ENCODE measurements at places on chromosomes 13 and 19.

DNA sequence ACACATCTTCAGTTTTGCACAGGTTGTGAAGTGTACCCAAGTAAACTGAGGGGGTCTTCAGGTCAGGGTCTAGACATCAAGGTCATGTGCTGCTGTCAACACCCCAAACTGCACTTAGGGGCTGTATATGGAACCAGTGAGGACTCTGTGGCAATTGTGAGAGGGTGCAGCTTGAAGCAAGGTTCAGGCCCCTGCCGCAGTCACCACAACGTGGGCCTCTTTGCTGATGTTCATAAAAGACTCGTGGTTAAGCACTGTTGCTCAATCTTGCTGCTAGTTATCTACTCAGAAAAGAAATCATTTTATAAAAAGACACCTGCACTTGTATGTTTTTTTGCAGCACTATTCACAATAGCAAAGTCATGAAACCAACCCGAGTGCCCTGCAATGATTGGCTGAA is 907.4 kb downstream of the UQCRFS1 start:
- no peak for DNase-seq

DNA sequence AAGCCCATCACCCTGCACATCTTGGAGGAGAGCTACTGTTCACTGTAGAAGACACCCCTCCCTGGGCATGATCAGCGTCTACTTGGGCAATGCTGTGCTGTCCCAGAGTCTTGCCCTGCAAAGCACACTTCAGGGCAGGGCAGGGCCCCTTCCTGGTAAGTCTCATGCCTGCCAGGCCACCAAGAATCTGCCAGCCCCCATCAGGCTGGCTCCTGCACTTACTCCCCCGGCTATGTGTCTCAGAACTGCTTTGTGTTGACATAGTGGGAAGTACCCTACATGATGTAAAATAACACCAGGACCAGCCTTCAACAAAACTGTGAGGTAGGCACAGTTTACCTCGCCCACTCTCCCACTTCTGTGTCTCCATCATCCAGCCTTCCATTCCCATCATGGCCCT is 27.8 kb upstream of the ATP12A start:
- DNase-seq: no peak

- DNase-seq: no peak
Measured at GRCh38 chr13:33379608-33380007, 94.1 kb upstream of the STARD13 start.

DNA sequence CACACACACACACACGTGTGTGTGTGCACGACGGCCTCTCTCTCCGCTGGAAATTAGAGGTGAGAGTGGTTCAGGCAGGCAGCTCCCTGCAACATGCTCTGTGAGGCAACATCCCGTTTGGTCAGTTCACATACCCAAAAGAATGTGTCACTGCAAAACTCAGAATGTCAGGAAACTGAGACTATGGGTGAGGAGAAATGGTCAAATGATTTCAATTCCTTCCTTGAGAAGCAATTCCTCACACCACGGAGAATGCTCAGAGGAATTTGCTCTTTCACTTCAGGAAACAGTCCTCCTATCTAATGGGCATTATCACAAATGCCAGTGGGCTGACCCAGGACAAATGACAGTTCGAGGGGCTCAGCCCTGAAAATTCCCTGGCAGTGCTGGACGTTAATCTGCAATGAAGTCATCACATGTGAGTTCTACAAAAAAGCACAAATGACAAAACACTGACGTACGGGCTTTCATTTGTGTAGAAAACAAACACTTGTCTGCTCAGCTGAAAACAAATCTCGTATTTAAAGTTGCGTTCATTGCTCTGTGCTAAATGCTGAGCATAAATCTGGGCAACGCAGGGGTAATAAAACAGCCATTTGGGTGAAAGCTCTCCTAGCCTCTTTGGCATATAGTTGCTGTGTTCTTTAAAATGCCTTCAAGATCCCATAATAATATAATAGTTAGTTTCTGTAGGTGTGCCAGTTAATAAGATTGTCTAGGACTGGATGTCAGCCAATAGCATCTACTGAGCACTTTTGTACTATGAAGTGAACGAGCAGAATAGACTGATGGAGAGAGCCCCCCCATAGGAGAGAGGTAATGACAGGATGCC is 18.6 kb upstream of the LATS2 start:
- DNase-seq: no peak

GRCh38 chr19:15577184-15577771 is 37.7 kb upstream of the CYP4F8 start:
- DNase-seq: no peak

DNA sequence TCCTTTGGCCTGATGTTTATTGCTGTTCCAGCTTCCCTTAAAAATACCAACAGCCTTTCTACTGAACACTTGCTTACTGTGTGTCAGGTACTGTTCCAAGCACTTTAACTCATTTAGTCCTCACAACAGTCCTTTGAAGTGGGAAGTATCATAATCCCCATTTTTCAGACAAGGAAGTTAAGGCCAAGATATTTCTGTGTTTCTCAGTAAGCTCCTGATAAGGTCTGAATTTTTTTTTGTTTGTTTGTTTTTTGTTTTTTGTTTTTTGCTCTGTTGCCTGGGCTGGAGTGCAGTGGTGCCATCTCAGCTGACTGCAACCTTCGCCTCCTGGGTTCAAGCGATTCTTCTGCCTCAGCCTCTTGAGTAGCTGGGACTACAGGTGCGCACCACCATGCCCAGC is 7.5 kb downstream of the SNRPA start:
- DNase-seq: no peak

GRCh38 chr13:33541456-33541855 is 255.9 kb upstream of the STARD13 start:
- no peak for DNase-seq

- peak; percentile 56 for DNase-seq
Measured at GRCh38 chr19:50794074-50794875, 4.1 kb downstream of the ACP4 start.

DNA sequence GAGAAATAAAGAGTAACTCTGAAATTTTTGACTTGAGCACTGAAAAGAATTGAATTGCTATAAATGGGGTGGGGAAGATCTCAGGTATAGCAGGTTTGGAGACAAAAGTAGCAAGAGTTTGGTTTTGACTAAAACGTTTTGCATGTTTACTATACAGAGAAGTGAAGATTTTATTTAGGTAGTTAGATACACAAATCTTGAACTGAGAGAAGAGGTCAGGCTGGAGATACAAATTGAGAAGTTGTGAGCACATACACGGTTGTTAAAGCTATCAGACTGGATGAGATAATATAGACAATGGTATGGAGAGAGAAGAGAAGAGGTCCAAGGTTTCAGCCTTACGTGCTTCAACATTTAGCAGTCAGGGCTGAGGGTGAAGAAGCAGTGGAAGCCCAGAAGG is 420.9 kb downstream of the FOXO1 start:
- no peak for DNase-seq

- no peak for DNase-seq
Measured at GRCh38 chr13:50078895-50079654, 63.8 kb downstream of the KCNRG start.

DNA sequence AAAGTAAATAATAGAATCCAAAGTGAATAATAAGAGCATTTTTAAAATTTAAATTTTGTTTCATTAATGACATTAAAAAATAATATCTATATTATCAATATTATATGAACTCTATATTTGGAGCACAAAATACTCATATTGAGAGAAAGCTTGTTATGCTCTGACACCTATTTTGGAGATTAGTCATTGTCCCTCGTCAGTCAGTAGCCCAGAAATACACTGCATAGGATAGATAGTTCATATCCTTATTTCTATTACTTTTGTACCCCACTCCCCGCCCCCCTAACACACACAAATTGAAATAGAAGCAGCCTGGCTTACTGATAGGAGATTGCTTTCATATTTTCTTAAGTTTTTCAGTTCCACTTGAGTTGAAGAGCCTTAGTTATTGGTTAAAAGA is 652.8 kb downstream of the PCDH9 start:
- DNase-seq: no peak

DNA sequence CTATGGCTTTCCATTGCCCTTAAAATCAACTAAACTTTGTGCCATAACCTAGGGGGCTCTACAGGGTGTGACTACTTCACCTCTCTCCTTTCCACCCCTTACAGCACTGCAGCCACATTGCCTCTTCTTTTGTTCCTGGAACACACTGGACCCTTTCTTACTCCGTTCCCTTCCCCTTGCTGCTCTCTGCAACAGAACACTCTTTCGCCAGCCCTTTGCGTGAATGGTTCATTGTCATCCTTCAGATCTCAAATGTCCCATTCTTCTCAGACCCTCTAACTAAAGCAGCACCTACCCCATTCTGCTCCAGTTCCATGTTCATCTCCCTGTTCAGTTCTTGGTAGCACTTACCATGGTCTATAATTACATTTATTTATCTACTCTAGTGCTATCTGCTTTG is 208.3 kb downstream of the OXGR1 start:
- DNase-seq: no peak

DNA sequence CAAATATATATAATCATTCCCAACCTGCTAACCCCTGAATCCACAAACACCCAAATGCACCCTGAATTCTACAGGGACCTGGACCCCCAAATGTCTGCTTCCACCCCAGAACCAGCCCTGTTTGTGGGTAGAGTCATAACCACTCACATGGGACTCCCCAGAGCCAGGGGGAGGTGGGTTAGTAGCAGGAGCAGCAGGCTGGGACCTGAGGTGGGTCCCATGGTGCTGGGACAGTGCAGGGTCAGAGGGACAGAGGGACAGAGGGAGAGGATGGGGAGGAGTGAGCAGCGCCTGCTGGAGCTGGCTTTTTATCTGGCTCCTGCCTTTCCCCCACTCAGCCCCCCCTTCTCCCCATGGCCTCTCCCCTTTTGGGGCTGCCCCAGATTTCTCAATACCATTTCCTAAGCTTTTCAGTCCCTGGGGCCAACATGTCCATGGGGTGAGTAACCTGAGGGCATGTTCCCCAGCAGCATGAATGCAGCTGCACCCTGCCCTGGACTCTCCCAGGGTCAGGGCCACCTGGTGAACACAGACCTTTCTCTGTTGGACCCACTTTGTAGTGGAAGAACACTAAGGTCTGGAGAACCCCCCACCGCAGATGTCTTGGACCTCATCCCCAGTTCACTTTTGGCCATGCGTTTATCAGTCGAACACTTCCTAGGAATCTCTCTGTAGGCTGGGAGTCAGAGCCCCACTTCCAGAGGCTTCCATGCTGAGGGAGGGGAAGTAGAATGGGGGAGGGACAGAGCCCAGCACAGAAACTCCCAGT is at the start of gene C3:
TSS of gene C3 (minus strand) at position 282 of the 769 bp plus-strand sequence. CDS start at position 221, 61 bp downstream.
- no peak for DNase-seq

- no peak for DNase-seq
Measured at GRCh38 chr13:44096901-44097300, 217.2 kb downstream of the LACC1 start.

DNA sequence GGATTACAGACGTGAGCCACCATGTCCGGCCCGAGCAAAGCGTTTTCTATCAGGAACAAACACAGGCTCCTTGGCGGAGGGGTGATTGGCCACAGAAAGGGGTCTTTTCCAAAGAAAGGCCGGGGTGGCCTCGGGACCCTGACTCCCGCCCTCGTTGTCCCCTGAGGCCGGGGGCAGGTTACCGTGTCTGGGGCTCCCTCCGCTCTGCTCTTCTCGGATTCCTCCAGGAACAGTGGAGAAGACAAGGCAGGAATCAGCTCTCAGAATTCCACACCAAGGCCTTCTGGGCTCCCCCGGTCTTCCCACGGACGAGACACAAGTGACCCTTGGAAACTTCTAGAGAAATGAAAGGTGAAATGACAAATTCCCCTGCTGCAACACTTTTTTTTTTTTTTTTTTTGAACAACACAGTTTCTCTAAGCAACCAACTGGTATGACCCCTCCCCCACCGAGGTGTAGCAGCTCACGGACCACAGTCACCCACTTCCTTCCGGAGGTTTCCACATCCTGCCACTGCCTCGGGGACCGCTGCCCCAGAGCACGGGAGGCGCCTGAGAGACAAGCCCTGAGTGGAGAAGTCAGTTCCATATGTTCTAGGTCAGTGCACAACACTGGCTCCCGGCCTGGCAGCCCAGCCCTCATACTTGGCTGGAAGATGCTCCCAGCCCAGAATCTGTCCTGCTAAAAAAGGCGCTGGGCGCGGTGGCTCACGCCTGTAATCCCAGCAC is 11.0 kb downstream of the MOB3A start:
- DNase-seq: peak; percentile 89

- DNase-seq: no peak
Measured at GRCh38 chr13:111302045-111302726, 18.3 kb upstream of the TEX29 start.

DNA sequence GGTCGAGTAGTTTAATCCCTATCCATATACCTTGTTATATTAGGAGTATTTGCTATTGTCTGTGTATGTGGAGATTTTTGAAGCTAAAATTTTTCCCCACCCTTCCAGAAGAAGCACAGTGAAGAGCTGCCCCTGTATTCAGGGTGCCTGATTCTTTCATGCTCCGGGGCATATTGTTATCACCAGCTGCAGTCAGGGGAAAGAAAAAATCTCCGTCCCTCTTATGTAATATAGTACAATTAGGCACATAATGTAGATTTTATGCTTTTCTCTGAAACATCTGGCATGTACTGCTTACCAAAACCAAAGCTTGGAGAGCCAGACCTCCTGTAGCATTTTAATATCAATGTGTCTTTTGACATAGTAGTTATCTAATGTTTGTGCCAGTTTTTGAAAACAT is 214.9 kb upstream of the EDNRB start:
- DNase-seq: no peak

DNA sequence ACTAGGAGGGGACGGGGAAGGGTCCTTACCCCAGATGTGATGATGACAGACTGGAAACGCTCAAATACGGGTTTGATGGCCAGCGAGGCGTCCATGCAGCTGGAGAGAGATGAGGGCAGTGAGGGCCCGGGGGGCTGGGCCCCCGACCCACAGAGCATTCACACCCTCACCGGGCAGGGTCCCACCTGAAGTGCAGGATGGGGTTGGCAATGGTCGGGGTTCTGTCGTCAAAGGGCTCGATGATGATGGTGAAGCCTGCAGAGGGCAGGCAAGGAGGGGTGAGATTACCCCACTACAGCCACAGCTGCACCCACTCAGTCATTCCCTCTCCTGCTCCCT is 13.0 kb downstream of the ERCC2 start:
- no peak for DNase-seq

- no peak for DNase-seq
Measured at GRCh38 chr13:105165449-105166125, 1369.9 kb downstream of the EFNB2 start.

GRCh38 chr13:50033725-50034124 is 18.5 kb downstream of the KCNRG start:
- DNase-seq: no peak

DNA sequence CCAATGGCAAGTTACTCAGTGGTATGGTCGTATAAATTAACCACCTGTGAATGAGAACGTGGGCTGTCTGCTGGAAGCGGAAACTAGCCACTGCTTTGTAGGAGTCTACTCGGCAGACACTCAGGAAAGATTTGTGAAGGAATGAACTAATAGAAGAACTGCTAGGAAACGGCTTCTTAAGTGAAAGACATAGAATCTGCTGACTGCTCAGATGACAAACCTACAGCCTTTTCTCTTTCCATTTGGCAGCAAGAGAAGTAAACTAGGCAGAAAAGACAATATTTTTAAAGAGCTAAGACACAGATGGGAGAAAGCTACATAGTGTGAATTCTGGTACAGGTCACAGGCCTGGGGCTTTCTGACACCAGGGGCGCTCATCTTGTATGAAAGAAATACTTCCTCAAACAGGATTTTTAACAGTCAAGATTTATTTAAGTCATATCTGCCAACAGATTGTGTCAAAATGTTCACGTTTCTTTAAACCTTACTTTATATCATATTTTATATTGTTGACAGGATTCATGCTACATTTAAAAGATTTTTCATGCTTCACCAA is 78.4 kb downstream of the MIPEP start:
- DNase-seq: no peak

GRCh38 chr13:25501231-25501630 is 129.5 kb downstream of the ATP8A2 start:
- DNase-seq: no peak
